ENCODE measurements at places on chromosomes 5 and 9. TPM values are rescaled to one million over a fixed set of nuclear protein-coding genes. Genes with fewer than 3 reads are reported as not detected.
A peak's percentile ranks its signal among the peaks of the same experiment; 100 is the strongest.

FGF1 gene
- total RNA-seq, result 0.44 TPM

UGT3A2 gene
- total RNA-seq, result not detected

HTR1A gene
- total RNA-seq, result not detected

DNA sequence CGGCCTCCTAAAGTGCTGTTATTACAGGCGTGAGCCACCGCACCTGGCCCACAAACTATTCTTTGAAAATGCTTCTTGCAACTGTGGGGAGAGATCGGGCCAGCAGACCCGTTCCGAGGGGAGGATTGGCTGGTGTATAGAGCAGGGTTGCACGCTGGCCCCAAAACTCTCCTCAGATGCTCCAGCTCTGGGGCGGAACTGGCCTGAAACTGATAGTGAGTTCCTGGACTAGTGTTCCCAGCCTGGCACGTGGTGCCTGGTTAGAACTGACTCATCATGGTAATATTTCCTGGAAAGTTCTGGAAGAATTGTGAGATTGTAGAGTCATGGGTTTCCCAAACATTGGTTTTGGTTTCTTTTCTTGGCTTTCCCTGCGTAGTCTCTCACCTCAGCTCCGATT is 120.5 kb downstream of the FBXL7 start:
- no peak for DNase-seq
- peaks cover 5% of the 10 kb centered on the region for H3K27me3 ChIP-seq
- no peaks in the 10 kb centered on the region for H3K36me3 ChIP-seq
- H3K27ac ChIP-seq, result no peak overlapping the region

DNA sequence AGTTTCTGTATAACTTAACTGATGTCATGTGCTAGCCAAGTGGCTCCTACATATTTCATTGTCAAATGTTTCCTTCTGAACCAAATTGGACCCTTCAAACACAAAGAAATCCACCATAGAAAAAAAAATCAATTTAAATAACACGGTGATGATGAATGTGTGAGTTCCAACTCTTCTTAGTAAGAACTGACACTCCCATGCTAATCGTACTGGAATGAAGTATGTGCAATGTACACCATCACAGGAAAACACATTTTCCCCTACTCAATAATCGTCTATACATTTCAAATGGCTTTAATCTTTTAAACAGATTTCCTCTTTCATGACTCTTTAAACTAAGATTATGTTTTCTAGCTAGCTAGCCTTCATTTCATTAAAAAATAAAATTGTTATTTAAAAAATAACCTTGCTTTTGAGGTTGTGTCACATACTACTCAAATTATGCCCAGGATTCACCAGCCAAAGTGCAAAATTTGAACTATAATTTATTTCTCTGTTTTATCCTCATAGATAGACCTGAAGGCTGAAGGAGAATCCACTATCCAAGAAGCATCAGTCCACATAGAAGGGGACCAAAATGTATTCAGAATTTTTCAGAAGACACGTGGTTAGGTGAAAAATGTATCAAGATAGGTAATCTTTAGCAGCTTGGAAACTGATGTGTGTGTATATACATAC is 131.0 kb upstream of the ITGA1 start:
- no peaks in the 10 kb centered on the region for H3K27me3 ChIP-seq
- H3K36me3 ChIP-seq, result no peaks in the 10 kb centered on the region
- H3K4me1 ChIP-seq, result no peaks in the 10 kb centered on the region
- no peak overlapping the region for H3K27ac ChIP-seq
- no peak overlapping the region for H3K4me3 ChIP-seq

- H3K4me3 ChIP-seq, result peak overlapping the region; percentile 97
- H3K27ac ChIP-seq, result peak overlapping the region; percentile 99
- no peaks in the 10 kb centered on the region for H3K27me3 ChIP-seq
- H3K4me1 ChIP-seq, result peaks cover 51% of the 10 kb centered on the region
- DNase-seq, result no peak
- H3K36me3 ChIP-seq, result peaks cover 7% of the 10 kb centered on the region
Observed at GRCh38 chr9:128149951-128150593, 819 bp downstream of the LCN2 start.

DNA sequence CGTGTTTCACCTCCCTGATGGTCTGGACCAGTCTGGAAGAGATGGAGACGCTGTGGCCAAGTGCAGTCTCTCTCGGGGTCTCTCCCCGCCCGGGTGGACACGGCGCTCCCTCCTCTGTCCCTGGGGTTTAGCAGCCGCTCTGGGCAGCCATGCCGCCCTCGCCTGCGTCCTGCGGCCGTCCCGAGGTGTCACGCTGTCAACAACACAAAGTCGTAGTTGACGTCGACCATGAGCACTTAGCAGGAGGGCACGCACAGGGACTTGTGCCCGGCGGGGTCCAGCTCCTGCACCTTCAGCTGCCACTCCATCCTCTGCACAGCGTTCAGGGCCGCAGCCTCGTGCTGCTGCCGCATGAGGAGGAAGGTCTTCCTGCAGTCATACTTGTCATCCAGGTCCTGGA is 368.9 kb downstream of the CDH9 start:
- no peaks in the 10 kb centered on the region for H3K36me3 ChIP-seq
- no peak overlapping the region for H3K4me3 ChIP-seq
- H3K27me3 ChIP-seq, result no peaks in the 10 kb centered on the region
- no peak for DNase-seq
- no peaks in the 10 kb centered on the region for H3K4me1 ChIP-seq

- H3K27me3 ChIP-seq, result no peaks in the 10 kb centered on the region
- no peak overlapping the region for H3K27ac ChIP-seq
- H3K36me3 ChIP-seq, result no peaks in the 10 kb centered on the region
- H3K4me3 ChIP-seq, result no peak overlapping the region
Observed at GRCh38 chr5:93421468-93421867, 159.6 kb downstream of the NR2F1-AS1 start.

- no peaks in the 10 kb centered on the region for H3K4me1 ChIP-seq
- H3K4me3 ChIP-seq, result no peak overlapping the region
- no peak for DNase-seq
- no peak overlapping the region for H3K27ac ChIP-seq
Observed at GRCh38 chr9:78725503-78725902, 428.6 kb downstream of the PSAT1 start.

- no peaks in the 10 kb centered on the region for H3K27me3 ChIP-seq
- H3K4me3 ChIP-seq, result no peak overlapping the region
- no peak overlapping the region for H3K27ac ChIP-seq
- H3K36me3 ChIP-seq, result no peaks in the 10 kb centered on the region
- H3K4me1 ChIP-seq, result no peaks in the 10 kb centered on the region
Observed at GRCh38 chr5:100789694-100790093, 113.4 kb downstream of the ST8SIA4 start.

GRCh38 chr5:122229551-122229950 is 82.5 kb upstream of the SNCAIP start:
- DNase-seq, result no peak
- no peaks in the 10 kb centered on the region for H3K36me3 ChIP-seq
- H3K27ac ChIP-seq, result no peak overlapping the region
- no peaks in the 10 kb centered on the region for H3K27me3 ChIP-seq
- no peak overlapping the region for H3K4me3 ChIP-seq
- no peaks in the 10 kb centered on the region for H3K4me1 ChIP-seq

DNA sequence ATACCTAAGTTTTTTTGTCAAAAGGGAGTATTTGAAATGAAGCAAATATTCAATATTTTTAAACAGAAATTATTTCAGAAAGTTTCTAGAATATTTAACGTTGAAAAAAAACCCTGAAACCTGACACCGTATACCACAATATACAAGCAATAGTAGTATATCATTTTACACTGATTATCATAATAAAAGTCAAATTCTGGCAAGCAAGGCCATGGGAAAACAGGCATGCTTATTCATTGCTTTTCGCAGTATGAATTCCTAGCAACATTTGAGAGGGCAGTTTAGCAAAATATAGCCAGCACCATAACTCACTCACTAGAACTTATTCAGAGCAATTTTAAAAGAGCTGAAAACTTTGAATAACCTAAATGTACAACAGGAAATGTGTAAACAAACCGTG is 46.1 kb downstream of the ERAP1 start:
- peaks cover 48% of the 10 kb centered on the region for H3K36me3 ChIP-seq
- no peak overlapping the region for H3K27ac ChIP-seq
- no peak for DNase-seq
- H3K27me3 ChIP-seq, result no peaks in the 10 kb centered on the region
- no peak overlapping the region for H3K4me3 ChIP-seq
- H3K4me1 ChIP-seq, result no peaks in the 10 kb centered on the region

- no peak overlapping the region for H3K4me3 ChIP-seq
- DNase-seq, result no peak
- peaks cover 48% of the 10 kb centered on the region for H3K4me1 ChIP-seq
- H3K27me3 ChIP-seq, result no peaks in the 10 kb centered on the region
Observed at GRCh38 chr9:110742741-110743371, 74.3 kb downstream of the MUSK start.

GRCh38 chr5:96816991-96817390 is 9.2 kb upstream of the ERAP1 start:
- no peaks in the 10 kb centered on the region for H3K36me3 ChIP-seq
- no peak overlapping the region for H3K4me3 ChIP-seq
- H3K27me3 ChIP-seq, result no peaks in the 10 kb centered on the region
- H3K4me1 ChIP-seq, result no peaks in the 10 kb centered on the region
- no peak overlapping the region for H3K27ac ChIP-seq

- H3K36me3 ChIP-seq, result no peaks in the 10 kb centered on the region
- no peak for DNase-seq
- H3K4me3 ChIP-seq, result no peak overlapping the region
- H3K4me1 ChIP-seq, result no peaks in the 10 kb centered on the region
- 0 out of 2 replicates have a peak, but pooled peaks cover 9% of the 10 kb centered on the region for H3K27me3 ChIP-seq
- no peak overlapping the region for H3K27ac ChIP-seq
Observed at GRCh38 chr5:35820735-35821134, 36.0 kb upstream of the IL7R start.

Measured in PC-9 (cell line).